AG08395 (cell line): ENCODE measurements at places on chromosomes 16 and 17.
A peak's percentile ranks its signal among the peaks of the same experiment; 100 is the strongest.

- no peak for DNase-seq
Measured at GRCh38 chr17:55271958-55272710, 7.4 kb downstream of the HLF start.

GRCh38 chr17:73901661-73902415 lies 257.6 kb upstream of the SDK2 start:
- peak; percentile 22 for DNase-seq

DNA sequence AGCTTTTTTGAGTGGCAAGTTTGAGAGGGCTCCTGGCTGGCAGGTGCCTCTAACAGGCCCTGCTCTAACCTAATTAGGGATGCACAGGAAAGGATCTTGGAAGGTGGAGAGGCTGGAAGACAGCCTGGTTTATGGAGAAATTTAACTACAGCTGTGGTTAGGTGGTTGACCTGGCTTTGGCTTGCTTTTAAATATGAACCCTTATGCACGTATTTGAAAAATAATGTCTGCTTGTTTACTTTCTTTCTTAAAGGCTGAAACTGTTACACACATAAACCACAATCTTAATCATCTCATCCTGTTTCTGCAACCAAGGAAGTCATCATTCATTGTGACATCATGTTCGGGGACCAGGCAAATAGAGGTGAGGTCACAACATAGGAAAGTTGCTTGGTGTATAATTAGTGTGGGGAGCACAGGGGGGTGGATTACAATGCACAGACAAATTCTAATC lies 23.1 kb upstream of the DHRS13 start:
- DNase-seq = peak; percentile 79

- no peak for DNase-seq
Measured at GRCh38 chr16:54987081-54987480, 56.4 kb downstream of the IRX5 start.

GRCh38 chr16:50509521-50510341 lies 38.5 kb upstream of the NKD1 start:
- no peak for DNase-seq

- no peak for DNase-seq
Measured at GRCh38 chr17:17474341-17474740, 2.5 kb upstream of the MED9 start.

GRCh38 chr16:30659507-30660423 lies 1.5 kb downstream of the FBRS start:
- DNase-seq = no peak

- no peak for DNase-seq
Measured at GRCh38 chr17:2856727-2857126, 60.5 kb downstream of the RAP1GAP2 start.

GRCh38 chr17:7846063-7846735 lies 8.7 kb upstream of the TMEM88 start:
- no peak for DNase-seq

GRCh38 chr17:50872710-50873424 lies 6.7 kb upstream of the TOB1 start:
- peak; percentile 54 for DNase-seq

- DNase-seq = no peak
Measured at GRCh38 chr16:72838586-72838910, 209.4 kb downstream of the ZFHX3 start.

DNA sequence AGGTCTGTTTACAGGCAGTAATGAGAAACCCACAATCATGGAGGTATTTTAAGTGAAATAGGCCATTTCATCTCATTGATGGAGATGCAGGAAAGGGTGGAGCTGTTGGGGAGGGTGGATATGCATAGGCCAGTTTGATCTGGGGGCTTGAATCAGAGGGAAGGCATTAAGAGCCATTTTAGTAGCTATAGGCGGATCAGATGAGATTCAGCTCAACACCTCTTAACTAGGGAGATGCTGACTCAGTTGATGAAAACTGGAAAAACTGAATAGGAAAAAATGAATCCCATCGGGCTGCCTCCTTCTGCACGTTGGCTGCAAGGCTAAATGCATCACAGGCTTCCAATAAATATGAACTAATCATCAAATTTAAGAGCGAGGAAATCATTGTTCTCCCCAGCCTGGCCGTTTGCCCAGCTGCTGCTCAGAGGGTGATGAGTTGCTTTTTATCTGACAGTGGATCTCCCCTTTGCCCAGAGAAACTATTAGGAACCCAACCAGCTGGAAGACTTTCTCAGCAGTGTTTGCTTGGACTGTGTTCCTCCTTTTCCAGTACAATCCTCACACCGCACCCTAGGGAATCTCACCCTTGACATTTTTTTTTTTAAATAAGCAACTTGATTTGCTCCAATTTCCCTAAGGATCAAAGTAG lies 149.6 kb downstream of the SOX9 start:
- peak; percentile 11 for DNase-seq

DNA sequence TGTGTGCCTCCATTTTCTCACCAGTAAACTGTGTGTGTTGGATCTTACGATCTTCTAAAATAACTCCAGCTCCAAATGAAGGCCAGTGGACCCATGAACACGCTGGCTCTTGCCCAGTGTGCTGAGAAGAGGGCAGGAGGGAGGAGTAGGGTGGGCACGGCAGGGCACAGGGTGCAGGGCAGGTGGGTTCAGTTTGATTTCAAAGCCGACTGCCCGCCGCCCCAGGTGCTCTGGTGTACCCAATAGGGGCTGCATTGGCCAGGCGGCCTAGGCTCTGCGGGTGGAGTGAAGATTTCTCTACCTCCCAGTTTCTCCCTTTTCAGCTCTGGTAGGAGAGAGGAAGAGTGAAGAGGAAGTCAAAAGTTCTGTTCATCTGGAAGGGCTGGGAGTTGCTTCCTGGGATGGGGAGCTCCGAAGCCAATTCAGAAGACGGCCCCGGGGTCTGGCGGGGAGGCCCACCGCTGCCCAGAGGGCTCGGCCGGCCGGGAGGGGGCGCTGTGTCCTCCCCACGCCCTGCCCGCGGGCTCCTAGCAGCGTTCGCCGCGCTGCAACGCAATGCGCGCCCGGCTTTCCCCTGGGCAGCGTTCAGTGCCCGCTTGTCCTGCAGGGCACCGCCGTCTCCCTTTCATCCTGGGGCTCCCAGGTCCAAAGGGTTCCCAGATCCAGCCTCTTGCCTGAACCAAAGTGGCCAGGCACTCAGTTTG lies 1.1 kb upstream of the CRHR1 start:
- no peak for DNase-seq

DNA sequence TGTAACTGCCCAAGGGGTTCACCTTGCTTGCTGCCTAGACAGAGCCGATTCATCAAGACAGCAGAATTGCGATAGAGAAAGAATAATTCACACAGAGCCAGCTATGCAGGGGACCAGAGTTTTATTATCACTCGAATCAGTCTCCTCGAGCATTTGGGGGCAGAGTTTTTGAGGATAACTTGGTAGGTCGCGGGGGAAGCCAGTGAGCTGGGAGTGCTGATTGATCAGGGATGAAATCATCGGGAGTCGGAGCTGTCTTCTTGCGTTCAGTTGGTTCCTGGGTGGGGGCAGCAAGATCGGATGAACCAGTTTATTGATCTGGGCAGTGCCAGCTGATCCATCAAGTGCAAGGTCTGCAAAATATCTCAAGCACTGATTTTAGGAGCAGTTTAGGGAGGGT lies 9.1 kb downstream of the ITGAM start:
- no peak for DNase-seq

GRCh38 chr17:82188001-82188961 lies 24.4 kb downstream of the CCDC57 start:
- DNase-seq = no peak

DNA sequence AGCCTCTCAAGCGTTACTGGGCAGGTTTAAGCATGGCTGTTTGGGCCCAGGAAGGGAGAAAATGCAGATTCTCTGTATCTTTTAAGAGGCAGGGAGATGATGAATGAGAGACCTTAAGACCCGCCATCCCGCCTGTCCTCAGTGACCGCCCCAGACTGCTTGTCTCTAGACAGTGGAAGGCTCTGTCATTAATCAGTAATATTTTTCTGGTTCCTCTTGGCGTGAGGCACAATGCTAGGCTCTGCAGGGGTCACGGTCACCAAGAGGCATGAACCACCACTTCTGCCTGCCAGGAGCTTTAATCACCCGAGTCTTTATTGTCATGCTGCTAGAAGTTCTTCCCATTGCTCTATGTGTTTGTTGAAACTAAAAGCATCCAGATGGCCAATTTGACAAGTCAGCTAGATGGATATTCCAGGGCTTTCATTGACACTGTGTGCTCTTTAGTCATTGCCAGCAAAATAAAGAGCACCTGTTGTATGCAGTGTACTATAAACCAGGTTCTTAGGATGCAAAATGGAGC lies 3.2 kb downstream of the SLC6A2 start:
- DNase-seq = no peak

GRCh38 chr16:12163970-12164369 lies 187.4 kb downstream of the SNX29 start:
- DNase-seq = no peak

- no peak for DNase-seq
Measured at GRCh38 chr16:89178453-89179147, 7.1 kb downstream of the CDH15 start.

- DNase-seq = no peak
Measured at GRCh38 chr16:35196313-35196712, 1736.9 kb downstream of the TP53TG3F start.
